ENCODE measurements at places on chromosomes 4 and X.

DNA sequence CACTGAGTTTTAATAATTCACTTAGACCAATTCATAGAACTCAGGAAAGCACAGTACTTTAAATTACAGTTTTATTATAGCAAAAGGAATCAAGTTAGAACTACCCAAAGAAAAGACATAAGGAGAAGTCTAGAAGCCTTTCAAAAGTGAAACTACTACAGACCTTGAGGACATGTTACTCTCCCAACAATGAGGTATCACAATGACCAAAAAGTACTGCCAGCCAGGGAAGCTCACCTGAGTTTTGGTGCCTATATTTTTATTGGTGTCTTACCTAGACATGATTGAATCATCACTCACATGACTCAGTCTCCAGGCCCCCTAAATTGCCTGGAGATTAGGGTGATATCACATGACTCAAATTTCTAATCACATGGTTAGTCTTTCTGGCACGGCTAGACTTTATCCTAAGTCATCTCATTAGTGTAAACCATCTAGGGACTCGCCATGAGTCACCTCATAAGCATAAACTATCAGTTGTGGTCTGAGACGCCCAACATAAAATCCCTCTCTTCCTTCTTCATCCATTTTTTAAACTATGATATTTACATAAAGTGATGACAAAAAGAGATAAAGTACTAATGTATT is 372.3 kb downstream of the TMA16 start:
- DNase-seq = no peak

DNA sequence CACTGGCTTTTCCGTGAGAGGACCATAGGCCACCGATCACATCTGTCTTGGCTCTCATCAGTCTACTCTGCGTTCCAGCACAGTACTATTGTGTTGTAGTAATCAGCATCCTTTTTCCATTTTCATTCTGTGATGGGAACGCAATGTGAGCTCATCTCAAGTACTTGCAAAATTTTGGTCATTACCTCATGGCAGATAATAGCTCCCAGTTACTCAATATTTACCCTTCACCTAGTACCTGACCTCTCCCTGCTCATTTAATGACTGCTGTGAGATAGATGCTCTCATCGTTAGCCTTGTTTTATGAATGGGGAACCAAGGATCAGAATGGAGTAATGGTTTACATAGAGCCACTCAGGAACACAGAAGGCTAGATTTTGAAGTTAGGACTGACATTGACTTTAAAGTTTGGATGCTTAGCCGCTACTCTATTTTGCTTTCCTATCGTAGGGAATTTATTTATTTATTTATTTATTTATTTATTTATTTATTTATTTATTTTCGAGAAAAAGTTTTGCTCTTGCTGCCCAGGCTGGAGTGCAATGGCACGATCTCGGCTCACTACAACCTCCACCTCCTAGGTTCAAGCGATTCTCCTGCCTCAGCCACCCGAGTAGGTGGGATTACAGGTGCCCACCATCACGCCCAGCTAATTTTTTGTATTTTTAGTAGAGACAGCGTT is 6.5 kb upstream of the GPR101 start:
- DNase-seq = no peak

- no peak for DNase-seq
Measured at GRCh38 chr4:108703370-108703769, 53.0 kb downstream of the OSTC start.

DNA sequence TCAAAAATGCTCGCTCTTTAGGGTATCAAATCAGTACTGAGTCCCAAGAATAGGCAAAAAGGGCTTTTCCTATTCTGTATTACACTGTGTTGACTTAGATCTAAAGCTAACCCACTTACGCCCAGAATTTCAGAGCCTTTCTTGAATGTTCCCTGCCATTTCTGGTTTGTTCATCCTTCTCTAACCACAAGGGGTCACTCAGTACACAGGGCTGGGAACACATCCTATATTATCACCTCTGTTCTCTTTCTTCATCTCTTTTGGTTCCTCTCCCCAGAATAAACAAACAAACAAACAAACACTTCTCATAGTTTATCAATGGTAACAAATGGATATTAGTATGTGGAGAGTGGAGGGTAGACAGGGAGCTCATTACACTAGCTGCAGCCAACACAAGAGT is 25.5 kb upstream of the MORC4 start:
- DNase-seq = no peak

GRCh38 chr4:59869056-59869455 is 1331.1 kb upstream of the ADGRL3 start:
- no peak for DNase-seq

DNA sequence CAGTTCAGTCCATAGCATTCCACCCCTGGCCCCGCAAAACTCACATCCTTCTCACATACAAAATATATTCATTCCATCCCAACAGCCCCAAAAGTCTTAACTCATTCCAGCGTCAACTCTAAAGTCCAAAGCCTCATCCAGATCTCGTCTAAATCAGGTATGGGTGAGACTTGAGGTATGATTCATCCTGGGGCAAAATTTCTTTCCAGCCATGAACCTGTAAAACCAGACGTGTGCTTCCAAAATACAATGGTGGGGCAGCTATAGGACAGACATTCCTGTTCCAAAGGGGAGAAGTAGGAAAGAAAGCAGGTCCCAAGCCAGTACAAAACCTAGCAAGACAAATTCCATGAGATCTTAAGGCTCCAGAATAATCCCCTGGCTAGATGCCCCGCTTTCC is 76.9 kb downstream of the CLDN34 start:
- DNase-seq = no peak

DNA sequence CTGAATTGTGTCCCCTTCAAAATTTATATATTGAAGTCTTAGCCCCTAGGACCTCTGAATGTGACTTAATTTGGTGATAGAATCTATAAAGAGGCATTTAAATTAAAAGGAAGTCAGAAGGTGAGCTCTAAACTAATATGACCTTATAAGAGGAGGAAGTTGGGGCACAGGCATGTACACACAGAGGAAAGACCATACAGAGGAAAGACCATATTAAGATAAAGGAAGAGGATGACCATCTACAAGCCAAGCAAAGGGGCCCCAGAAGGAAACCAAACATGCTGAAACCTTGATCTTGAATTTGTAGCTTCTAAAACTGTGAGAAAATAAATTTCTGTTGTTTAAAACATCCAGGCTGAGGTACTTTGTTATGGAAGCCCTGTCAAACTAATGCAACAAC is 26.9 kb upstream of the CYBB start:
- DNase-seq = no peak

- DNase-seq = no peak
Measured at GRCh38 chr4:170137466-170137865, 47.7 kb upstream of the AADAT start.

- no peak for DNase-seq
Measured at GRCh38 chr4:162016991-162017390, 146.8 kb downstream of the FSTL5 start.

DNA sequence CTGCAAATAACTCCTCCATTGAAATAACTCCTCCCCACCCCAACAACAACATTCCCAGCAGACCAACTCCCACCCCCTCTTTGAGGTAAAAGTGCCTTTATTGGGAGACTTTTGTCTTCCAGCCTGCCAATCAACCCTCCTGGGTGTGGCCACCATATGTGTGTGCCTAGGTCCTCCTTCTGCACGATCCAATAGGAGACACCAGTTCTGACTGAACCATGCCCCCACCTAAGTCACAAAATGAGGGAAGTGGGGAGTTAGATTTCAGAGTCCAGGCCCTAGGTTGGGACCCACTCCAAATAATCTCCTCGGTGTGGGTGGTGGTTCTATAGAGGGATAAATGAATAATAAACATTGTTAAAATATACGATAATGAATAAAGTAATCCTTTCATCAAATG is 3.0 kb downstream of the PLP2 start:
- no peak for DNase-seq

- DNase-seq = no peak
Measured at GRCh38 chr4:111630705-111631104, 514.5 kb upstream of the FAM241A start.

- DNase-seq = no peak
Measured at GRCh38 chr4:140720387-140721304, 35.5 kb downstream of the TBC1D9 start.

DNA sequence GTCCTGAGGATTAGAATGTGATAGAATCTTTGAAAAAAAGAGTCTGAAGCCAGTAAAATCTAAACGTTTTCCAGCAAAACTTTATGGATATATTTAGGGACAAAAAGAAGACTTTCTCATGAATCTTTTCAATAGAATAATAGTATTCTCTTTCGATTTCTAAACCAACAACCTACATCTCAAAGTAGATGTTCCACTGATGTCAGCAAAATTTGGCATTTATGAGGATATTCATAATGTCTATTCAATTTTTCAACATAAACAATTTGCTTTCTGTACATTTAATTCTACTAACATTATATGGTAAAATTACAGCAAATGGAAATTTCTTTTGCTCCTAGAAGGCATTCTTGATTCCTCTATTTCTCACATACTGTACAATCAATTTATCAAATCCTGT is 886.5 kb downstream of the CENPC start:
- no peak for DNase-seq

DNA sequence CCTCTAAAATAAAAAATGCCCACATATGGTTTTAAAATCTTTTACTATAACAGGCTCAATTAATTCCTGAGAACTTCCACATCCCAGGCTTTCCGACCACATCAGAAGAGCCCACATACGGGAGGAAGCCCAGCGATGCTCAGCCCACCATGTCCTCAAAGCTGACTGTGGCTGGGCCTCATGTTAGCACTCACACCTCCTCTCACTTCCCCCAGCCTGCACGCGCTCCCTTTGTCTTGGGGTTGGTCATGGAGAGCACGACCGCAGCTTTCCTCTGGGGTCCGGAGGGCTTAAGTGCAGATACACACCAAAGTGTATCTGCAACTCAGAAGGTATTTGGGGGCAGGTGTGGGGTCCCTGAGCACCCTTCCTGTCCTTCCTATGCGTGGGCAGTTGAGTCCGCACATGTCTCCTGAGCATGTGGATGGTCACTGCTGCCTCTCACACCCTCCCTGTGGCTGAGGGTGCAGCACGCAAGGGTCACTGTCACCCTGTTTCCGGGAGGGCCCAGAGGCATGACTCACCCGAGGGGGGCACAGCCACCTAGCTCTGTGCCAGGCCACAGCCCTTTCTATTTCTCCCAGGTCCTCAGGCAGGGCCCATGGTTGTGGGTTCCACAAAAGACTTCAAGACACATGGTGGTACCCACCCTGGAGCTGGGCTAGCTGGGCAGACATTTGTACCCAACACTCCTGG is 21.2 kb downstream of the WDR1 start:
- DNase-seq = no peak

DNA sequence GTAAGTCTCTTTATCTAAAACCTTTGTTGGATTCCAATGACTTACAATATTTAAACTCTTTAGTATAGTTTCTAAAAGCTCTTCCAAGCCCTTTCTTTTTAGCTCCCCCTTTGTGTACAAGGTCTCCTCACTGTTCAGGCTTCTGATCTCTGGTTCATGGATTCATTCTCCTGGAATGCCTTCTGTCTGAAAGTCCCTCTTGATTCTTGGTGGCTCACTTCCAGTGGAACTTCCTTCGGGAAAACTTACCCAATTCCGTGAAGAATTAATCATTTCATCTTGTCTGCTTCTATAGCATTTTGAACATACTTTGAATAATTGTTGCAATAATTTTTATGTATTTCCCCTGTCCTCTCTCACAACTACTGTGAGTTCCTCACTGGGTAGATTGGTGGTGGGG is 3.6 kb downstream of the ARHGAP24 start:
- no peak for DNase-seq

GRCh38 chr4:1460967-1461868 is 55.0 kb upstream of the NKX1-1 start:
- DNase-seq = no peak

DNA sequence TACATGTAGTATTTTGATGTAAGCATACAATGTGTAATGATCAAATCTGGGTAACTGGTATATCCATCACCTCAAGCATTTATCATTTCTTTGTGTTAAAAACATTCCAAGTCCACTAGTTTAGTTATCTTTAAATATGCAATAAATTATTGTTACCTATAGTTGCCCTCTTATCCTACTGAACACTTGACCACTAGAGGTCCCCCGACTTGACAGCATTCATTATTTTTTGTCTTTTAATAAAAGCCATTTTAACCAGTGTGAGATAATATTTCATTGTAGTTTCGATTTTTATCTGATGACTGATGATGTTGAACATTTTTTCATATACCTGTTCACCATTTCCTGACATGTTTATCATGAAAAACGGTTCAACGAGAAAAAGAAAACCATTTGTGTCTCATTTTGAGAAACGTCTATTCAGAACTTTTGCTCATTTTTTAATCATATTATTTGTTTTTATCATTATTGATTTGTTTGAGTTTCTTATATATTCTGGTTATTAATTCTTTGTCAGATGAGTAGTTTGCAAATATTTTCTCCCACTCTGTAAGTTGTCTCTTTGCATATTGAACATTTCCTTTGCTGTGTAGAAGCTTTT is 199.0 kb upstream of the CXXC4 start:
- no peak for DNase-seq

DNA sequence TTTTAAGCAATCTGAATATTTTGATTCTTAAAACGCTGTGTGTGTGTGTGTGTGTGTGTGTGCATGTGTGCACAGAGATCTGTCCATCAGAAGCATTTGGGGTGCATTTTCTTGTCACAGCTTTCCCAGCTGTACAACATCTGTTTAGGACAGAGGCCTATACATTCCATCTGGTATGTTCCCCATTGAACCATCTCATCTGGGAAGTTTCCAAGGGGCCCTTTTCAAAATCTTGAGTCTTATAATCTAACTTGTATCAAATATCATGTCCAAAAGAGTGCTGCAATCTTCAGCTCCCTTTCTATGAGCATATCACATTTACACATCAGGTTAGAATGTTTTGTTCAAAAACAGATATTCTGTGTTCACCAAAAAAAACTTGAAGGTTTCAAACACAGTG is 16.5 kb upstream of the MID1 start:
- no peak for DNase-seq

GRCh38 chr4:173226401-173226888 is 57.8 kb downstream of the GALNT7 start:
- no peak for DNase-seq

GRCh38 chrX:98068024-98068580 is 1184.4 kb downstream of the RPA4 start:
- DNase-seq = no peak

DNA sequence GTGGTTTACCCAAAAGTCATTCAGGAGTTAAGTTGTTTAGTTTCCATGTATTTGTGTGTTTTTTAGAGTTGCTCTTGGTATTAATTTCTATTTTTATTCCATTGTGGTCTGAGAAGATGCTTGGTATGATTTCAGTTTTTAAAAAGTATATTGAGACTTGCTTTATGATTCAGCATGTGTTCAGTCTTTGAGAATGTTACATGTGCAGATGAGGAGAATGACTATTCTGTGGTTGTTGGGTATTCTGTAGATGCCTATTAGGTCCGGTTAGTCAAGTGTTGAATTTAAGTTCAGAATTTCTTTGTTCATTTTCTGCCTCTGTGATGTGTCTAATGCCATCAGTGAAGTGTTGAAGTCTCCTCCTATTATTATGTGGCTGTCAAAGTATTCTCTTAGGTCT is 249.4 kb downstream of the ARHGAP10 start:
- no peak for DNase-seq

GRCh38 chrX:39688576-39689375 is 409.0 kb downstream of the BCOR start:
- peak; percentile 36 for DNase-seq

GRCh38 chrX:24515447-24515846 is 50.4 kb downstream of the PDK3 start:
- no peak for DNase-seq

- no peak for DNase-seq
Measured at GRCh38 chr4:14431155-14432134, 570.8 kb upstream of the CPEB2 start.
